ENCODE measurements at places on chromosomes 11 and 22.

DNA sequence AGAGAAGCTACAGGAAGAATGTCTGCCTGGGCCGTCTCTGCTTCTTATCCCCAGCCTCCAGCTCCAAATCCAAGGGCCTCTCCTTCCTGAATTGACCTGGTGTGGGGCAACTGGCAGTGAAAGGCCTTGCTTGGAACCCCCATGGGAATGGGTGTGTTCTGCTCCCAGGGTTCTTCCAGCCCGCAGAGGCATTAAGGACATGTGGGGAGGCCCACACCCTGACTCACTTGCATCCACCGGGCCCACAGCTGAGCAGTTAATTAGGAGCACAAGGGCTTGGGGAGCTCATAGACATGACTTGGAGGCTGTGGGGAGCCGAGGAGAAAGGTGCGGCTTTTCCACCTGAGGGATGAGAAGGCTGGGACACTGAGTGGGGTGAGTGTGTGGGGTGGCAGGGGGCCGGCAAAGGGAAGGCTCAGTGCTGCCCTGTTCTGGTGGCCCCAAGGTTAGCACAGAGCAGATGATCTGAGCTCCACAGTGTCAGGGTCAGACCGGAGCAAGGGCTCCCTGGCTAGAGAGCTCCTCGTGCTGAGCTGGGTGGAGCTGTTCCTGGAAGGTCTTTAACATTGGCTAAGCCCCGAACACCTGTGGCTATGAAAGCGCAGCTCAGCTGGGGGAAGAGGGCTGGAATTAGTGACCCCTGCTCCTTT is 64.5 kb upstream of the NECTIN1 start:
- peaks cover 7% of the 10 kb centered on the region for H3K27me3 ChIP-seq
- H3K36me3 ChIP-seq, result no peaks in the 10 kb centered on the region
- H3K4me3 ChIP-seq, result no peak overlapping the region
- H3K27ac ChIP-seq, result no peak overlapping the region
- DNase-seq, result no peak

DNA sequence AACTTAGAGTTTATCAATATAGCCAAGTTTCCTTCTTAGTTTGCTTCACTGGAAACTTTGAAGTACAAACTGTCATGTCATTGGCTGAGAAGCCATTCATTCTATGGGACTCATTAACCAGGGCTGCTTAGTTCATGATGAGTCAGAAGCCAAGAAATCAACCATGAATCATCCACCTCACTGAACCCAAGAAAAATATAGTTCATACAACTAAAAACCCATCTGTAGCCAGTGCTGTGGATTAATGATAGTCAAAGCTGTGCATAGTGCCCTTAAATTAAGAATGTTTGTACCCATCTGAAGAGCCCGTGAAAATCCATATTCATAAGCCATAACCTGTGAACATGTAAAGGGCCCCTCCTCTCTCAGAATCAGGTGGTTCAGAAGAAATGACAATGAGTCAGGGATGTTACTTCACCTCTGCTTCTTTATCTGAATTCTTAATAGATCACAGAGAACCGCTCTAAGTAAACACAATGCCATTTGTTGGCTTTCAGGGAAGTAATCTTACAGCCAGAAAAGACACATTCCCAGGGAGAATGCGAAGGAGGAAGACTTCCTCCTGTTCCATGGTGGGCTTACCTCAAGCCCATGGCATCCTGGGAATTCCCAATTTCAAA is 25.4 kb downstream of the MMP20 start:
- no peaks in the 10 kb centered on the region for H3K36me3 ChIP-seq
- H3K4me1 ChIP-seq, result no peaks in the 10 kb centered on the region
- no peaks in the 10 kb centered on the region for H3K27me3 ChIP-seq
- DNase-seq, result no peak
- H3K4me3 ChIP-seq, result no peak overlapping the region

GRCh38 chr11:122572592-122572991 is 82.9 kb upstream of the UBASH3B start:
- no peaks in the 10 kb centered on the region for H3K4me1 ChIP-seq
- H3K27me3 ChIP-seq, result no peaks in the 10 kb centered on the region
- H3K27ac ChIP-seq, result no peak overlapping the region
- no peak overlapping the region for H3K4me3 ChIP-seq
- no peak for DNase-seq
- H3K36me3 ChIP-seq, result no peaks in the 10 kb centered on the region

GRCh38 chr22:28095316-28096095 is 176.4 kb upstream of the PITPNB start:
- no peaks in the 10 kb centered on the region for H3K27me3 ChIP-seq
- peaks cover 4% of the 10 kb centered on the region for H3K4me1 ChIP-seq
- DNase-seq, result no peak
- peaks cover 38% of the 10 kb centered on the region for H3K36me3 ChIP-seq
- H3K27ac ChIP-seq, result no peak overlapping the region

GRCh38 chr22:27239520-27239919 is 562.0 kb downstream of the MN1 start:
- H3K4me3 ChIP-seq, result no peak overlapping the region
- peaks cover 6% of the 10 kb centered on the region for H3K27me3 ChIP-seq
- H3K27ac ChIP-seq, result no peak overlapping the region

- H3K27me3 ChIP-seq, result no peaks in the 10 kb centered on the region
- no peak for DNase-seq
- H3K4me3 ChIP-seq, result no peak overlapping the region
- no peaks in the 10 kb centered on the region for H3K36me3 ChIP-seq
Observed at GRCh38 chr22:19011075-19011474, 75.0 kb upstream of the PRODH start.

DNA sequence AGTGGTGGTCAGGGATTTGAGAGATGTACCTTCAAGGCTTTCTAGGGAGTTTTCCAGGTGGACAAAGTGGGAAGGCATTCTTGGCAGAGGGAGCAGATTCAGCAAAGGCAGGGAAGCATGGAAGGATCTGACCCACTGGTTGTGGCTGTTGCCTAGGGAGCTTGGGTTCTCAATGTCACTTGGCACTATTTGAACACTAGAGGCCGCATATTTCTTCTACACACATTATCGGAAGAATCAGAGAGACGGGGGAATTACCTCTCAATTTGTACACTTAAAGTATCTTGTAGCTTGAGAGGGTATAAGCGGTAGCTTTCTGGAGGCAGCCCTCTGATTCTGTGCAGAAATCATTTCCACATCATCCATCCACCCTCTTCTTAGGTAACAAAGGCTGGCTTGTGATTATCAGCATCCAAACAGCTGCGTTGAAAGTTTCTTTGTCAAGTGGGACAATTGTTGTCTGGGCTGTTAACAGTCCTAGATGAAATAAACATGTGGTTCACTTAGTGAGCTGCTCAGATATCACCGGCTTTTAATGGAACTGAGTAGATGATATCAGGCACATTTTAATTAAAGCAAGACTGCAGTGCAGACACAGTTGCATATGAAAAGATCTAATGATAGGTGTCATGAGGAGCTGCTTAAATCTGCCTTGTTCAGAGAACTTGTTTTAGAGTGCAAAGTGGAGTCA is 2.6 kb downstream of the NELL1 start:
- peaks cover 49% of the 10 kb centered on the region for H3K27me3 ChIP-seq
- H3K4me1 ChIP-seq, result peaks cover 25% of the 10 kb centered on the region
- no peak overlapping the region for H3K27ac ChIP-seq
- no peaks in the 10 kb centered on the region for H3K36me3 ChIP-seq
- H3K4me3 ChIP-seq, result no peak overlapping the region

DNA sequence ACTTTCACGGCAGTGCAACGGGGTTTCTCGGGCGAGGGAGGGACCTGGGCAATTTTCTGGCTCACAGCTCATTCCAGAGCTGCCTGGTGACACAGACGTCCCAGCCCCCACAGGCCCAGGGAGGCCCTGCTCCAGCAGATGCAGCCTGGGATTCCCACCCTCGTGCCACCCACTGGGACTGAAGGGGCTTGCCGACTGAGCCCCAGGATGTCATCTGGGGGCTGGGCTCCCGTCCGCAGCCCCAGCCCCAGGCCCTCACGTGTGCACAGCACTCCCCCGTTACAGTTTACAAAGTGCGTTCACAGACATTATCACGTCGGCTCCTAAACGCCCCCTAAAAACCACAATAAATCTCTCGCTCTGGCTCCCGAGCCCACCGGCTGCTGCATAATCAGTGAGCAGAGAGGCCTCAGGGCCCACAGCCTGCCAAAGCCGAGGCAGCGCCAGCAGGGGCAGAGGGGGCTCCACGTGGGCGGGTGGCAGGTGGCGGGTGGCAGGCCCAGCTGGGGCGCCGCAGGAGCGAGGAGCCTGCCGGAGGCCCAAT is 76.9 kb upstream of the TCF20 start:
- H3K27me3 ChIP-seq, result peaks cover 44% of the 10 kb centered on the region
- H3K4me3 ChIP-seq, result no peak overlapping the region
- H3K27ac ChIP-seq, result no peak overlapping the region
- no peaks in the 10 kb centered on the region for H3K36me3 ChIP-seq
- H3K4me1 ChIP-seq, result peaks cover 18% of the 10 kb centered on the region

DNA sequence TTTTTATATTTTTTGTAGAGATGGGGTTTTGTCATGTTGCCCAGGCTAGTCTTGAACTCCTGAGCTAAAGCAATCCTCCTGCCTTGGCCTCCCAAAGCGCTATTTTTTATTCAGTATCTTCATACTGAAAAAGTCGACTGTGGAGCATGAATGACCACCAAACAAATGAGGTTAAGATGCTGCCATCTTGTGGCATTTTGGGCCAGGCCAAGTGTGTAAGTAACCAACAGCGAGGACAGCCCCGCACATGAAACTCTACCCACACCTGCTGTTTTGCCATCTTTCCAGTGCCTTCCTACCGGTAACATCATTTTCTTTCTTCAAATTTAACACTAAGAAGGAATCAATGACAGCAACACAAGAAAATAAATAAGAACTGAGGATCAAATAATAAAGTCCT is 32.2 kb upstream of the AQP11 start:
- no peaks in the 10 kb centered on the region for H3K36me3 ChIP-seq
- no peak overlapping the region for H3K27ac ChIP-seq
- no peak overlapping the region for H3K4me3 ChIP-seq

DNA sequence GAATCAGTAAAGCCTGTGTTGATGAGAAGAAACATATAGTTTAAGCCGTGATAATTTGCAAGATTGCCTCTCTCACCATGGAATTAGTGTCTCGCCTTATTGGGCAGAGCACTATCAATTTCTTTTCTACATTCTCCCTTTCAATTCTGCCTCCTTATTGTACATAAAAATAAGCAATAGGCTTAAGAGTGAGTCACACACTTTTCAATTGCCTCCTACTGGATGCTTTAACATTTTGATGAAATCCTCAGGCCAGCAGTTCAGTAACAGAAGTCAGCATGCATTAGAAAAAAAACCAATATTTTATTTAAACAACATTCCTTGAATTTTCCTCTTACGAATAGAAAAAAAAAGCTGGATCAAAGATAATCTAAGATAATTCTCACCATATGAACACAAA is 33.8 kb upstream of the VWA5A start:
- no peak for DNase-seq
- no peaks in the 10 kb centered on the region for H3K36me3 ChIP-seq
- peaks cover 4% of the 10 kb centered on the region for H3K27me3 ChIP-seq
- no peak overlapping the region for H3K27ac ChIP-seq
- peaks cover 2% of the 10 kb centered on the region for H3K4me1 ChIP-seq

DNA sequence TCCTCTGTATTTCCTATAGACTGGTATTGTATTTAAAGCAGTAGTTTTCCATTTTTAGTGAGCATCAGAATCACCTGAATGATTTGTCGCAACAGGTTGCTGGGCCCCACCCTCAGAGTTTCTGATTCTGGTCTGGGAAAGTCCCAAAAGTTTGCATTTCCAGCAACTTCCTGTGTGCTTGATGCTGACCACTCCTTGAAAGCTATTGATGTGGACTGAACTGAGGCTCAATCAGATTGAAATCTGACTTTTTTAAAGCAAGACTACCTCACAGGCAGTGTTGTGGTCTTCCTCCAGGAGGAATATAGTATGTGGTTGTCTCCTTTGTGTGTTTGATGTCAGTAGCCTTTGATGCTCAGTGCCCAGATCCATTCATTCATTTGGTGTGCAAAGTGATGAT is 17.2 kb upstream of the MPZL2 start:
- H3K27me3 ChIP-seq, result peaks cover 9% of the 10 kb centered on the region
- no peak overlapping the region for H3K4me3 ChIP-seq
- no peak overlapping the region for H3K27ac ChIP-seq
- no peaks in the 10 kb centered on the region for H3K36me3 ChIP-seq
- H3K4me1 ChIP-seq, result no peaks in the 10 kb centered on the region
- no peak for DNase-seq

DNA sequence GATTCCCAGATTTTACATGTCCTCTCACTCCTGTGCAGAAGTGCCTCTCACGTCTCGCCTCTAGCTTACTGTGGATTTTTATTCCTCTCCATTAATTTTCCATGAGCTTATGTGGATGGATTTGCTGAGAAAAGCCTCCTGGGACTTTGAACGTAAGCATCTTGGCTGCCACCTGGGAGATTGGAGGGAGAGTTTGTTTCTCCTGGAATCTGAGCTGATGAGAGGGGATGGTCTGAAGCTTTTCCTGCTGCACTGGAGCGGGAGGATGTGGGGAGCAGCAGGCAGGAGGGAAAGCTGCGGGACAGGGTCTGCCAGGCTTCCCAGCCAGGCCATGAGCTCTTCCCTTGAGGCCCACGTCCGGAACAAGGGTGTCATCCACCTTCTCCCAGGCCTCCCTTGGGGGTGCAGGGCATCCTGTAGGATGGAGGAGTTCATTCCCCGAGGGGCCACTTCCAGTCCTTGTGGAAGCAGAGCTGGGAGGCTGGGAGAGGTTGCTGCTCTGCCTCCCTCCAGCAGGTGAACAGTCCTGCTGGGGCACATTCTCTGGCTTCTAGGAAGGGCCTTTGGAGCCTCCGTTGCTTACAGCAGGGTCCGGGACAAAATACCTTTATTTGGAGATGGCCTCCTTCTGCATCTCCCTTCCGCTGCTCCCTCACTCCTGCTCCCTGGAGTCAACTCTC is 3.6 kb upstream of the SHANK2 start:
- peak; percentile 38 for DNase-seq
- no peak overlapping the region for H3K4me3 ChIP-seq
- no peak overlapping the region for H3K27ac ChIP-seq
- peaks cover 8% of the 10 kb centered on the region for H3K4me1 ChIP-seq
- peaks cover 43% of the 10 kb centered on the region for H3K27me3 ChIP-seq

Measured in muscle of leg (tissue), 16 donors.